ENCODE measurements at places on chromosomes 1 and 21.

- no peak for DNase-seq
Observed at GRCh38 chr1:5464366-5464765, 527.9 kb downstream of the NPHP4 start.

- DNase-seq, result peak; percentile 3
Observed at GRCh38 chr1:40980453-40981121, 1.1 kb downstream of the CTPS1 start.

DNA sequence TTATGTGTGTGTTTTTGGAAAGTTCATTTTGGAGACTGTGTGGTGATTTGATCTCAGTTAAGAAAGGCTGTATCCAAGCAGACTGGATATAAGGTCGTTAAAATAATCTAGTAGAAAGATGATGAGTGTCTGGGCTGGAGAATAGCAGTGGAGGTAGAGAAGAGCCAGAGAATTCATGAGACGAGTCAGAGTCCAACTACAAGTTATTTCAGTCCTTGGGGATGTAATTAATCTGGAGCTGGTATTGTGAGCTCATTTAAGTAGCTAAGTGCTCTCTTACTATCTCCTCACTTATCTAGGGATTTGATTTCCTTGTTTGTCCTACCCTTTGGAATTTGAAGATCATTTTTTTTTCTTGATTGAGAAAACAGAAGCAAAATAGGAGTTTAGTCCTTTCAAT is 1219.0 kb upstream of the ADGRL4 start:
- no peak for DNase-seq

DNA sequence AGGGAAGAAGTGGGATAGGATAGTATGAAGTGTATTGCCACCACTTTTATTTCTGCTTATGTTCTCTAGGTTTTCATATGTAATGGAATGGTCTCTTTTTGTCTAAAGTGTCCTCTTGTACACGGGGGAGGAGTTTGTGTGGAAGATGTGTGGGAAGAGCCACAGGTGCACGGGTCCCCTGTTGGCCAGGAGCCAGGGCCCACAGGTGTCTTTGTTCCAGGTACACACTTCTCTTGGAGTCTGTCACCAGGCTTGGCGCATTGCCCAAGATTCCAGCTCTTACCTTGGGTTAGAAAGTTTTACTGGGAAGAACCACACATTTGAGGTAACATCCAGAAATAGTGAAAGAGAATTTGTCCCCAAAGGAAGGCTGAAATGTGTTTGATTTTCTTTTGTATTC is 10.5 kb downstream of the TENT5C start:
- DNase-seq, result no peak

DNA sequence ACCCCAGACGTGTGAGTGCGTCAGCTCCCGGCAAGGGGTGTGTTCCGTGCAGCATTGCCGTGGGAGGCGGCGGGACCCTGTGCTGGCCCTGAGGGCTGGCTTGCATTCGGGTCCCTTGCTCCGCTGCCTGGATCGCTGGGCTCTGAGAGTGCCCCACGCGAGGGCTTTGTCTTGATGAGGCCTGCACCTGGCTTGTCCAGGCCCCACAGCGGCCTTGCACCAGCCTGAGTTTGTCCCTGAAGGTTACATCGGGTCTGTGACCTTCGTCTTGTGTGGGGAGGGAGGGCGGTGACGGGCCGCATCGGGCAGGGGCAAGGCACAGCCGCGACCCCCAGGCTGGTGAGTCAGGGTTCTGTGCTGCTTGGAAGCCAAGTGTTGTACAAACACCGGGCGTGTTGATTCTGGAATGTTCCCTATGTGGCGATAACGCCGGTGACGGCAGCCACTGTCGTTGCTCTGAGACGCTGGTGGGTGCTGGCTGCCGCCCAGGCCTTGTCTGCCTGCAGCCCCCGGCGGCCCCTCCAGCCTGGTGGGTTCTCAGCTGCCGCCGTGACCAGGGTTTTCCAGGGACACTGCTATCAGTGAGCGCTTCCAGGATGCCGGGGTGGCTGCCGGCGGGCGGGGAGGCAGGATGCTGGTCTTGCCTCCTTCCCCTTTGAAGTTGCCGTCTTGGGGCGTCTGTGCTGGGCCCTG is 42.9 kb downstream of the SLX9 start:
- no peak for DNase-seq

GRCh38 chr21:32537569-32537881 is 47.8 kb downstream of the TCP10L start:
- no peak for DNase-seq

DNA sequence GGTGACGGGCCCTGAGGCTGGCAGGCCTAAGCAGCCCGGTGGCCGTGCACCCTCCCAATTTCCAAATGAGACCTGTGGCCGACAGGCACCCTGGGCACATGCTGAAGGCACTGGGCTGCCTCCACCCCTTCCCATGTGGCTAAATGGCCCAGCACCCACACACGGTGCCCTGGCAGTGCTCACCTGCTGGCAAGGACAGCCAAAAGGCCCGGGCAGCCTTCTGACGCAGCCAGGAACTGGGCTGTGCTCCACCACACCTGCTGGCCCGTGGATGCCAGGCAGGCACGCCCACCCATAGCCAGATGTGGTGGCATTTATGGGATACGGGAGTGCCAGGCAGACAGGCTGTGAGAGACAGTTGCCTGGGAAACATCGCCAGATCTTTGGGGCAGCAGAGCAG is 4.0 kb upstream of the FAAP20 start:
- DNase-seq, result no peak

GRCh38 chr1:44220001-44220751 is 6.9 kb downstream of the DMAP1 start:
- no peak for DNase-seq

DNA sequence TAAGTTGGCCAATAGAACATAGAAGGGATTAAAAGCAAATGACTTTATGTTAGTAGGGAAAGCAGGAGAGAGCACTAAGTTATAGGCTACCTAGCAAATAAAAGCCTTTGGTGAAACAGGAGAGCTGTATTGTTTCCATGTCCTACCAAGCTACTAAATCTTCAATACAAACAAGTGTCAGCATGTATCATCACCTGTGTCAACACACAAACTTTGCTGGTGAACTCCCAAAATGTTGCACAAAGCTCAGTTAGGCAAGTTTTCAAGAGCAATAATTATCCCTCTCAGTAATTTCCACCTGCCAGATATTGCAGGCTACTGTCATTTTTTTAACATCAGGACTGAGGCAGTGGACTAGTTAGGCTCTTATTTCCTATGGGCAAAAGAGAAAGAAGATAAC is 77.7 kb upstream of the ADAM30 start:
- DNase-seq, result no peak

DNA sequence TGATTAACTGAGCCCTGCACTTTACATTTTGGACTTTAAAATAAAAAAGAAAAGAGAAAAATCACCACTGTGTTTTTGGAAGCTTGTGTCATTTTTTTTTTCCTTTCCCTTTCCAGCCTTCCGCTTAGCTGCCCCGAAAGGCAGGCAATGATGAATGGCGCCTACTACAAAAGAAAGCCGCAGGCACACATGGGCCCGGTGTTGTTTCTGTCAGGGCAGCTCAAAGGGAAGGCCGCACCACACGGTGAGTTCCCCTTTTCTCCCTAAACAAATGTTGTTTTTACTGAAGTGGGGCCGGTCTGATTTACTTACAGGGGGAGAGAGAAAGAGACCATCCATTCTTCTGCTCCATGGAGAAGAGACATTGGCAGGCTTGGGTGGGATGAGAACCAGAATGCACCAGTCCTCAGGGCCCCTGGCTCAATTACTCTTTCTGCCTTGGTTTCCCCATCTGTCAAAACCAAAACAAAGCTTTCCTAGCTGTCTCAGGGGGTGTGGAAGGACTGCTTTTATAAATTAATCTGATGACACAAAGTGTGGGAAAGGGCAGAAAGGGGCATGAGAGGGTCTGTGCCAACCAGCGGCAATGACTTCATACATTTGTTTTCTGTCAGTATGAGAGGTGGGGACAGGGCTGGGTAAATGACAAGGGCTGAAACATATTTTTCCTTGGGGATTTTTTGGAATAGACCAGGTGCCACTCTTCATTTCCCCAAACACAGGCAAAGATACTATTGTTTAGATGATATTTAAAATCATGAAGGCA is 91.4 kb upstream of the PLXNA2 start:
- no peak for DNase-seq

GRCh38 chr1:180905927-180906326 is 6.8 kb upstream of the KIAA1614 start:
- DNase-seq, result no peak

- no peak for DNase-seq
Observed at GRCh38 chr1:179087665-179088064, 5.8 kb downstream of the TOR3A start.

GRCh38 chr1:197360068-197360467 is 92.0 kb downstream of the CRB1 start:
- DNase-seq, result no peak

- DNase-seq, result no peak
Observed at GRCh38 chr1:50027794-50028193, 4.0 kb upstream of the AGBL4 start.

- DNase-seq, result peak; percentile 44
Observed at GRCh38 chr1:19704247-19705113, 39.8 kb downstream of the HTR6 start.

DNA sequence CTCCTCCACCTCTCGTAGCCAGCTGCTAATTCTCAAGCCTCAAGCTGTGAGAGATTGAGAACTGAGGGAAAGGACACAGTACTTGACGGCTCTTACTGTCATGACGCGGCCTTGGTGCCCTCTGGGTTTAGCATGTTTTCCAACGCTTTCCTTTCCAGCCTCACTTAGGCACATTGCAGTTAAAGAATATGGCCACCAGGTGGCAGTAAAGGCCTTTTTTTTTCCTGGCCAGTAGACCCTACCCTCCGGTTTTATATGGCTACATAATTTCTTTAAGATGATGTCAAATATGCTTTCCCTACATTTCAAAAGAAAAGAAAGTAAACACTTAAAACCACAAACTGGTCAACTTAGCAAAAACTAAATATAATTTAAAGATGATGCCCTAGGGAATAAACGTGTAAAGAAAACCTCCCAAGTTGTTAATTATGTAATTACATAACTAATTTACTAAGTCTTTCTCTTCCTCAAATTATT is 56.8 kb upstream of the PRDX6 start:
- DNase-seq, result peak; percentile 5

GRCh38 chr1:207744000-207744534 is 7.8 kb upstream of the CD46 start:
- DNase-seq, result no peak

DNA sequence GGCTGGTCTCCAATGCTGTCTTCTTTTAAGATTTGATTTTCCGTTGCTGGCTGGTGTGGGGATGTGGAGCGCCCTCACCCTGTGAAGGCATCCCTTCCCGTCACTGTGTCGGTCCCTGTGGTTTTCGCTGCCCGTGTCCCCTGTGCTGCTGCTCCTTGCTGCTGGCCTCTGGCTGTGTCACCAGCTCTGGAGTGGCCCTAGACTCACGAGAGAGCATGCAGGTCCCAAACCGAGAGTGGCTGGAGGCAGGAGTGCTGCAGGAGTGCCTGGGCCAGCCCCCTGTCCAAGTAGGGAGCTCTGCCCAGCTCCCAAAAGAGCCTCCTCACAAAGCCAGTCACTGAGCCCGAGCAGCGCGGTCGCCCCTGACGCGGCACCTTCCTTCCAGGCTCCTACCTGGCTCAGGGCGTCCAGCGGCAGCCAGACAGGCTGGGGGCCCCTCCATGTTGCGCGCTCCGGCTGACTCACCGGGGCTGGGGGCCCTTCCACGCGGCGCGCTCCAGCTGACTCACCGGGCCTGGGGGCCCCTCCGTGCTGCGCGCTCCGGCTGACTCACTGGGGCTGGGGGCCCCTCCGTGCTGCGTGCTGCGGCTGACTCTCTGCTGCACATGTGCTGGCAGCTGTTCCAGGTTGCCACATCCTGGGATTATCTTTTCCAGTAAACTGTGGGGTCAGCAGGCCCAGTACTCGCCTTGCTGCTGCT is 106.7 kb upstream of the COL6A1 start:
- no peak for DNase-seq

- DNase-seq, result no peak
Observed at GRCh38 chr1:3654549-3655281, 2.4 kb downstream of the TP73 start.

DNA sequence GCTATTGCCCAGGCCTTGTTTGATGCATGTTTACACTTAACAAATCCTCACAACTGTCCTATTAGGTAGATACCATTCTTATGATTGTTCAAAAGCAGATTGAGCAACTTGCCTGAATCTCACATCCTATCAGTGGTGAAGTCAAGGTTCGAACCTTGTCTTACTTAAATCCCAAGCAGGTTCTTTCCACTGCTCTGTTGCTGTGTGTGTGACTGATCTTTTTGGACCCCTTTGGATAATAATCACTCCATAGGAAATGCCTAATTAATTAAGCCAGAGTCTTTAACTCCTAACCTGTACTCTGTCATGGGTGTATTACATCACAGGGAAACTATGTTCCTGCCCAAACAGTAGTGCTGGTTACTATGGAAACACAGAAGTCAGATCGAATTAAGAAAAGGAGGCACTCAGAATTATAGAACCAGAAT is 84.2 kb downstream of the SPATA46 start:
- no peak for DNase-seq

GRCh38 chr21:42737951-42738590 is 84.7 kb downstream of the PDE9A start:
- peak; percentile 74 for DNase-seq

- DNase-seq, result no peak
Observed at GRCh38 chr21:15219039-15219438, 154.2 kb upstream of the NRIP1 start.

- no peak for DNase-seq
Observed at GRCh38 chr1:206754011-206754410, 16.6 kb upstream of the IL19 start.

DNA sequence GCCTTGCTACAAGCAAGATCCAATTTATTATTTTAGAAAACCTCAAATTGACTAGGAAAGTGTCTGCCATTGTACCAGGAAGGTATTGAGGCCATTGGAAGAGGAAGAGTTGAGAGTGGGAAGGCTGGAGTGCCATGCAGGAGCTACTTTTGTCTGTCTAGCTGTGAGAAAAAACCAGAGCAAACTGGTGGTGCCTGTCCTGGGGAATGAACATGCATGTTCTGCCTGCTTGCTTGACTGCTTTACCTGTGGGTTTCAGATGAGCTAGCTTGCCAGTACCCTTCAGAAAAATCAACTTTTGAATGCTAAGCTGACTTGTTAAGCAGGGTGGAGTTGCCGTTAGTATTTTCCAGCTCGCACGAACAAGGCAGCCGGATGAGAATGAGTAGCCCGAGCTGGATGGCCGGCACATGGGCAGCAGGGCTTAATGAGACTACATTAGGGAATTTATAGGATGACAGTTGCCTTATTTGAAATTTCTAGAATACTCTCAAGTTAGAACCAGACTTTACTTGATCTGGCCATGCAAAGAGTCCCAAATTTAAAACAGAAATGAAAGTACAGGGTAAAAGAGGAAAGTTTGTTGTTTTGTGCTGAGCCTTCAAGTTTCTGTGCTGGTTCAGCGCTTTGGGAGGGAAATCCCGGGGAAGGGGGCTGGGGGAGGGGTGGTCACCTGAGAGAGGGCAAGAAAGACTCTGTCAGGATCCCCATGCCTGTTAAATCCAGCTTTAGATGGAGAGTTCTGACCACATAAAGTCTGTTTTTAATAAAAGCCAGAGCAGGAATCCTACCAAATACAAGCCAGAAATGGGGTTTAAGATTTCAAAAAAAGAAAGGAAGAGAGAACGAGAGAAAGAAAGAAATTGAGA is 29.6 kb upstream of the C1orf105 start:
- DNase-seq, result no peak

- DNase-seq, result no peak
Observed at GRCh38 chr1:47906009-47906432, 91.2 kb downstream of the TRABD2B start.
